Kidney epithelial cell (primary cell): ENCODE measurements at places on chromosomes 6 and 20. TPM values are rescaled to one million over a fixed set of nuclear protein-coding genes. Genes with fewer than 3 reads are reported as not detected.

Gene OR2B6
- not detected in 2 replicates for total RNA-seq

Gene DEFB114
- total RNA-seq, result not detected in 2 replicates

Gene SLC17A9
- 12.0 and 13.8 TPM in 2 replicates for total RNA-seq

Gene SSTR4
- total RNA-seq, result not detected in 2 replicates

Gene SNAP91
- total RNA-seq, result 0.13 and 0.34 TPM in 2 replicates

Gene MLN
- not detected in 2 replicates for total RNA-seq

Gene ATP6V1G2
- 0.67 and 2.7 TPM in 2 replicates for total RNA-seq

Gene MMP24
- 6.9 and 7.5 TPM in 2 replicates for total RNA-seq

Gene CAGE1
- total RNA-seq, result not detected in 2 replicates

Gene SESN1
- total RNA-seq, result 10.3 and 13.2 TPM in 2 replicates

Gene ME1
- 13.8 and 18.6 TPM in 2 replicates for total RNA-seq

Gene LKAAEAR1
- total RNA-seq, result not detected in 2 replicates

Gene SPATS1
- not detected in 2 replicates for total RNA-seq

Gene BPIFB4
- total RNA-seq, result not detected in 2 replicates

Gene CCDC170
- total RNA-seq, result 0.14 TPM in 1 of 2 replicates, not detected in the other

Gene WFDC10B
- not detected in 2 replicates for total RNA-seq

Gene ARHGAP18
- 11.9 and 16.3 TPM in 2 replicates for total RNA-seq

Gene RCAN2
- 5.6 and 6.2 TPM in 2 replicates for total RNA-seq

Gene SYNCRIP
- total RNA-seq, result 76.1 and 88.8 TPM in 2 replicates

Gene NKAIN4
- total RNA-seq, result 65.4 and 107 TPM in 2 replicates

Gene TBP
- 20.5 and 21.7 TPM in 2 replicates for total RNA-seq

Gene MEP1A
- total RNA-seq, result not detected in 2 replicates

Gene COL19A1
- not detected in 2 replicates for total RNA-seq

Gene OOEP
- 0.41 and 0.50 TPM in 2 replicates for total RNA-seq
